ENCODE measurements at places on chromosomes 13 and 19. TPM values are rescaled to one million over a fixed set of nuclear protein-coding genes. Genes with fewer than 3 reads are reported as not detected.

The SERTAD1 gene
- 3.2 TPM for total RNA-seq

The NLRP9 gene
- total RNA-seq, result not detected

GRCh38 chr13:36432106-36432544 is at the start of gene CCNA1:
TSS of gene CCNA1 (plus strand) at chr13:36432495. CDS start at chr13:36433057, 562 bp downstream.
- H3K27me3 ChIP-seq, result peaks cover 94% of the 10 kb centered on the region
- H3K27ac ChIP-seq, result no peak within 1 kb of the TSS

DNA sequence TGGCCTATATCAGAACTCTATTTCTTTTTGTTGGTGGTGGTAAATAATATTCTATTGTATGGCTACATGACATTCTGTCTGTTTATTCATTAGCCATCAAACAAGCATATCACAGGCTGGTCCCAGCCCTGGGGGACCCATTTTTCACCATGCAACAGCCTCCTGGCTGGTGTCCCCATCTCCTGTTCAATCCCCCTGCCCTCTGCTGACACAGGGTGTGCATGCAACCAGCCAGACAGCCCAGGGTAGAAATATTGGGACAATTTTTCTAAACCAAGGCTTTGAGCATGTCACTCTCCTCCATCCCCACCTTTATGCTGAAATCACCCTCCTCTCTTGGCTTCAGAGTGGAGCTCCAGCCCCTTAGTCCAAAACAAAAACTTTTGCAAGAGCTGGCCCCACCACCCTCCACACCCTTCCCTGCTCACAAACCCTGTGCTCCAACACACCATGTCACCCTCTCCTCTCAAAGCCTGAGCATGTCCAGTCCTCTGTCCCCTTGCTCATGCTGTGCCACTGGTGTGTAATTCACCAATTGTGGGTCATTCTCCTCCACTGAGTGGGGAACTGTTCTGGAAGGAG is 153.0 kb upstream of the UQCRFS1 start:
- no peak overlapping the region for H3K4me3 ChIP-seq
- H3K27ac ChIP-seq, result no peak overlapping the region
- H3K4me1 ChIP-seq, result no peaks in the 10 kb centered on the region
- H3K27me3 ChIP-seq, result peaks cover 49% of the 10 kb centered on the region

DNA sequence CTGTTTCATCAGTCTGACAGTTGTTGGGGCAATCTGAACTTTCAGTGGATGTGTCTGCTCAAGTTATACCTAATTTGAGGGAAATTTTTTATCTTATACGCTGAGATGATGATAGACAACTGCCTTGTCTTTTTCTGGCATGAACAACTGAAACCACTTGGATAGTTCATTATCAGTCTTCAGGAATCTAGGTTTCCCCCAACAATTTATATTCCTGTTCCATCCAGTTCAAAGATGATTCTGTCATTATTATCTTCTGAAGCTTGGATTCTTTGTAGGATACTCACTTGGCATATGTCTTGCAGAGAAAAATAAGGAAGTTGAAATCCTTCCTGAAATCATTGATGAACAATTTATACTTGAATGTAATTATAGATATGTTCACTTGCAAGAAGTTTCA is 193.7 kb downstream of the LMO7 start:
- H3K4me3 ChIP-seq, result no peak overlapping the region
- H3K27me3 ChIP-seq, result no peaks in the 10 kb centered on the region
- no peak overlapping the region for H3K27ac ChIP-seq
- peaks cover 4% of the 10 kb centered on the region for H3K4me1 ChIP-seq
- no peak for DNase-seq

- no peak overlapping the region for H3K27ac ChIP-seq
- H3K4me1 ChIP-seq, result peaks cover 5% of the 10 kb centered on the region
- H3K36me3 ChIP-seq, result no peaks in the 10 kb centered on the region
- H3K27me3 ChIP-seq, result no peaks in the 10 kb centered on the region
Observed at GRCh38 chr19:2081873-2082810, 14.0 kb downstream of the MOB3A start.

GRCh38 chr13:99639126-99639525 is 137.9 kb downstream of the TM9SF2 start:
- no peaks in the 10 kb centered on the region for H3K36me3 ChIP-seq
- DNase-seq, result no peak
- H3K27ac ChIP-seq, result no peak overlapping the region
- no peaks in the 10 kb centered on the region for H3K27me3 ChIP-seq

- no peak for DNase-seq
- peak overlapping the region; percentile 94 for H3K4me3 ChIP-seq
- H3K4me1 ChIP-seq, result peaks cover 34% of the 10 kb centered on the region
- no peaks in the 10 kb centered on the region for H3K27me3 ChIP-seq
- no peak overlapping the region for H3K27ac ChIP-seq
Observed at GRCh38 chr19:36574741-36575140, 1.6 kb upstream of the ZNF529 start.
